ENCODE measurements at places on chromosomes 7 and 10.

DNA sequence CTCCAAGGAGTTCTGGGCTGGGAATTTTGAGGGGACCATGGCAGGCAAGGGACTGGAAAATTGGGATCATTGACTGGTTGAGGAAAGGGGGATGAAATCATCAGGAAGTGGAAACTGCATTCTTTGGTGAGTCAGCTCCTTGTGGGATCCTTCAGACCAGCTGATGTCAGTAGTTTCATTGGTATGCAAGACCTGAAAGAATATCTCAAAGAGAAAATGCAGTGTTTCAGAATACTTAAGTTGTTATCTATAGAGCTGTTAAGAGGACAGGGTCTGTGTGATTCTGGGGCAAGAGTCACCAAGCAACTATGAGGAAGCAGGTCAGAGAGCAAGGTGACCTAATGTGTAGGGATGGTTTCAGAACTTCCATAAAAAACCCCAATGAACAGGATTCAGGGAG is 595.9 kb upstream of the AUTS2 start:
- peak; percentile 43 for DNase-seq

DNA sequence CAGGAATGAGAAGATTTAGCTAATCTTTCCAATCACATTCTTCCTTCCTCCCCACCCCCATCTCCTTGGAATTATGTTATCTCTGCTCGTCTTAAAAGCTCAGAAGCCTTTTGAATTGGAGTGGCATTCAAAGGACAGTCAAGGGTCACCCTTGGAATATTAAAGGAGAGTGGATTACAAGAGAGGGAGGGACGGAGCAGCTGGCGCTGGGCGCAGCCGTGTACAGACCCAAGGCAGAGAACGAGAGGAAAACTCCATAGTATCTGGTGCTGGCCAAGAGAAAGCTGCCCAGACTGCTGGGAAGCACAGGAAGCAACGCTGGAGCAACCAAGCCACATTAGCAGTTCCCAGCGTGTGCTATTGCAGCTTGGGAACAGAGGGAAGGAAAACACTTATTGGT is 95.7 kb downstream of the POU6F2 start:
- no peak for DNase-seq

DNA sequence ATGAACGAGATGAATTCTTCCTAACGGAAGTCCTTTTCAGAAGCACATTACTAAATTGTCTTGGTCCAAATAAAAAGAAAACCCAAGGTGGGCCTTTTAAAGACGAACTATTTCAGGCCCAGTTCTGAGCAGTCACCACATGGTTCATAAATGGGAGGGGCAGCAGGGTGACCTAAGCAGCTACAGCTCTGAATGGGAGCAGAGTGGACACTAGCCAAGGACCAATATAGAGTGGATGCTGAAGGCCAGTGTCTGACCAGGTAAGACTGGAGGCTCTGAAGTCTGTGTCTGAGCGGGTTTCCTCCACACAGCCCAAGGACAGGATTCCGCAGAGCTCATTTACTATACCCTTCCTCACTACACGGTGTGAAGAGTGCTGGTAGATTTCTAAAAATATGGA is 159.1 kb downstream of the TMEM26 start:
- DNase-seq: no peak

DNA sequence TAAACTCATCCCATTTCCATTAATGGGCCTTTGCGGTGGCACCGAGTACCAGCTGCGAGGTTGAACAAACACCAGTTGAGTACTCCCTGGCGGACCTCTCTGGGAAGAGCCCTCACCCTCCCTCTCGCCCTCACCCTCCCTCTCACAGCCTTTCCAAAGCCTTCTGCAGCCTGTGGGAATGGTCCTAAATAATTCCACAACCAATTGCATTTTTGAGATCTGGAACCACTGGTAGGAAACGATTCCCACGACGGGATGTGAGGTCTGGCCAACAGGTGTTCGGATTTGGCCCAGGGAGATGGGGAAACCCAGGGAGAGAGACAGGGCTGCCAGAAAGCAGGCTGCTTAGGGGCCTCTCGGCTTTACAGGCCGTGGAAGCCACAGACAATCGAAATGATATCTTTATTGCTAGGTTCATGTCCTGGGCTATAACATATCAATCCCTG is 5.3 kb downstream of the PTF1A start:
- DNase-seq: no peak

DNA sequence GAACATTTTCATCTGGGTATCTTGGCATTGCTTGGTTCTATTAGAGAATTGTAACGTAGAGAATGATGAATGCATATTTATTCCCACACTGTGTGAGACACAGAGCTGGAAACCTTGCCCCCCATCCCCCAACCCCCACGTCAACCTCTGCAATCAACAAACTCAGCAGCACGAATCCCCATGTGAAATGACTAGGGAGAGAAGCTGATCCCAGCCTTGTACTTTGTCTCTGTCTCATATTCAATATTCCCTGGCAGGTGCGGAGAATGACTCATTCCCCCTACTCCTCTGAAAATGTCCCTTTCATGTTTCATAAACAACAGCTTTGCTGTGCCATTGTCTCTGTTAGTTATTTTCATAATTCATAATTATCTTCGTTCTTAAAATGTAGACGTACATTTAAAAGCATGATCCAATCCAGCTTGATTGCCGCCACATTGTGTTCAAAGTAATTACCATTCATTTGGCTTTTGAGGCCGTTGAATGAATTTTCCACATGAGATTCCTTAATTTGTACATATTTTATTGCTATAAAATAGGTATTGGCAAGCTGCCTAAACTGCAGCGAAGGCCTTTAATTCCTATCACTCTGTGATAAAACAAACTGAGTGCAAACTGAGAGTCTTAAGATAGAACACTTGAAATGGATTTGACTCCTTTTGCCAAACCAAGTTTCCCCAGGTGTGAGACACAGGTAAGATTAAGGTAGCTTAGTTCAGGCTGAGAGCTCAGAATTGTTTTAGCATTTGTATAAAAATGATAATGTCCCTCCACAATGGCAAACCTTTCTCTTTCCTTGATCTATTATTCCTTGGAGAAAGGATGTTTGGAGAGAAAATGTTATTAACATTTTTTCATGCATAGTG is 920.2 kb downstream of the TYW1 start:
- DNase-seq: no peak

DNA sequence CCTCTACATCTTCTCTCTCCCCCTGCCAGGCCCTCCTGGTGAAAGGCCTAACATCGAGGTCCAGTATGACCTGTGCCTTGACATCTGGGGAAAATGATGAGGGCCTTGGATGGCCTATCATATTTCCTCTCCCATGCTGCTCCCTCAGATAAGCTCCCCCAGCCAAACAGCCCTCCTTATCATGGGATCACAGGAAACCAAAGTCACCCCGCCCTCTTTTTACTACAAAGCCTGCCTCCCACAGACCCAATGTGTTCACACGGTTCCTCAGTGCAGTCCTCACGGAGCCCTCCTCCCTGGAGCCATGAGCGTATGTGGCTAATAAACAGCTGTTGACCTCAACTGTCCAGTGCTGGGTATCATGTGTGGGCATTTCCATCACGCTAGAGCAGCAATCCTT is 32.0 kb downstream of the C10orf90 start:
- DNase-seq: no peak

DNA sequence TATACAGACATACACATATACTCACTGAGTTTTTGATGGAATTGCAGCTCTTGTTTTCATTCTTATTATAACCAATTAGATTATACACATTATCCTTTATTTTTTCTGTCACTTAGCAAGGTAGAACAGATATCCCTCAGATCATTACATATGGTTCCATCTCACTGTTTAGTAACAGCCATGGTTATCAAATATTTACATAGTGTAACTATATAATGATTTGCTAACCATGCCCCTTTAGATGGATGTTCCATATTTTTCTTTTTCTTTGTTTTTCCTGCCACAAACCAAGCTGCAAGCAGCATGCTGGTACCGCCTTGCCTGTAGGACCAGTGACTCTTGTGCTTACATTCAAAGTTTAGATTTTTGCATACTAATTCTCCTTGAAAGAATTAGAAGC is 163.4 kb upstream of the NFE2L3 start:
- no peak for DNase-seq

DNA sequence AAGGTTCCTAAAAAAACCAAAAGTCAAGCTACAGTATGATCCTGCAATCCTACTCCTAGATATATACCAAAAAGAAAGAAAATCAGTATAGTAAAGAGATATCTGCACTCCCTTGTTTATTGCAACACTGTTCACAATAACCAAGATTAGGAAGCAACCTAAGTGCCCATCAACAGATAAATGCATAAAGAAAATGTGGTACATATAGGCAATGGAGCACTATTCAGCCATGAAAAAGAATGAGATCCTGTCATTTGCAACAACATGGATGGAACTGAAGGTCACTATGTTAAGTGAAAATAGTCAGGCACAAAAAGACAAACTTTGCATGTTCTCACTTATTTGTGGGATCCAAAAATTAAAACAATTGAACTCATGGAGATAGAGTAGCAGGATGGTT is 1159.5 kb upstream of the AUTS2 start:
- no peak for DNase-seq

- DNase-seq: no peak
Observed at GRCh38 chr10:33556620-33557019, 222.2 kb upstream of the NRP1 start.

DNA sequence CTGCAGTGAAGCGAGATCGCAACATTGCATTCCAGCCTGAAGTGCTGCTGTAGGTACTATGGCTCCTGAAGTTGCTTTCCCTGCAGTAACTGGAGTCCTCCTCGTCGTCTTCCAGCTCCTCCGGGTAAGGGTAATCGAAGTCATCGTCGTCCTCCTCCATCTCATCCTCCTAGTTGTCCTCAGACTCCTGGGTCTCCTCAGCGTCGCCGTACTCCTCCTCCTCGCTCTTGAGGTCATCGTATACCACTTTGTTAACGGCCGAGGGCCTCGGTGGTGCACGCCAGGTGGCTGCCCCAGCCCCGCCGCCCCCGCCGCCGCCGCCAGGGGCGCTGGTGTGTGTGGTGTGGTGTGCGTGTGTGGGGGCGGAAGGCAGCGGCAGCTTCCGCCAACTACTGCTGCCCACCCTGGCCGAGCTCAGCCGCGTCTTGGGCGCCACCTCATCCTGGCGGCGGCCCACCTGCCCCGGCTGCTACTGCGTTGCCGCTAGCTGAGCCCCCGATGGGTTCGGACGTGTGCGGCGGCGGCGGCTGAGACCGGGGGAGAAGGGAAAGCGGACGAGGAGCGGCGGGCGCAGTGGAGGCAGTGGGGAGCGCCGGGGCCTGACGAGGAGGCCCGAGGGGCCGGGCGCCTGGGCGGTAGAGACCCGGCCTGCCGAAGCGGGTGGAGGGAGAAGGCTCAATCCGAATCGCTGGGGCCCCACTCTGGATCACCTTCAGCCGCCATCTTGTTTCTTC is 11.8 kb upstream of the ACBD5 start:
- no peak for DNase-seq

- no peak for DNase-seq
Observed at GRCh38 chr10:18409599-18410397, 241.6 kb downstream of the NSUN6 start.

GRCh38 chr10:43218206-43218950 is 48.5 kb downstream of the RASGEF1A start:
- DNase-seq: no peak

DNA sequence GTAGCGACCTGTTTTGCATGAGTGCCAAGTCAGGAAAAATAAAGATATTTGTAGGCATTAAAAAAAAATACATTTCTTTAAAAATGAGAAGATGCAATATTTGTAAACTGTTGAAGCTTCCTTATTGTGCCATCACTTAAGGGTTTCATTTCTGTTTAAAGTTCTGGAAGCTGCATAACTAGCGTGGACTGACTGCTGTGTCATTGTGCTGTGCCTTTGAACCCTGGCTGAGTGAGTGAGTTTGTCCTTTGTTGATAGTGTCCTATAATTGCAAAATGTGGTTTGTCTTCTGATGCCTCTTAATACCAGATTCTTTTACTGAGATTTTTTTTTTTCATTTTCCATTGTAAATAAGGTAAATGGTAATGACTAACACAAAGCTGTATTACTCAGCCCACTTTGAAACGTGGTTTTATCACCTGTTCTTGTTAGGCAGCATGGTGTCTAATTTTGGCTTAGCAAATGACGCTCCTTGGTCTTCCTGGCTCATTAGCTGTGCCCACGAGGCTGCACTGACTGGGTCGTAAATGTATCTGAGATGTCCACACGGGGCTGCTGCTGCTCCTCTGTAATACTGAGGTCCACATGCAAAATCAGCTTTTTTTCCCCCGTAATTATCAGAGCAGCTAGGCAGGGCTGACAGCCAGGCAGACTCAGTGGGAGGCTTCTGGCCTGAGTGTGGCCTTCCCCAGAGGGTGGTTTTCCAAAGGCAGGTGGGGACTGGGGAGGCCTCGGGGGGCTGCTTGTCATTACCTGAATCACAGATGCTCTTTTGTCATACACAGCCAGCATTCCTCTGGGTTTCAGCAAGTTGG is 14.8 kb downstream of the ZSCAN25 start:
- DNase-seq: no peak

DNA sequence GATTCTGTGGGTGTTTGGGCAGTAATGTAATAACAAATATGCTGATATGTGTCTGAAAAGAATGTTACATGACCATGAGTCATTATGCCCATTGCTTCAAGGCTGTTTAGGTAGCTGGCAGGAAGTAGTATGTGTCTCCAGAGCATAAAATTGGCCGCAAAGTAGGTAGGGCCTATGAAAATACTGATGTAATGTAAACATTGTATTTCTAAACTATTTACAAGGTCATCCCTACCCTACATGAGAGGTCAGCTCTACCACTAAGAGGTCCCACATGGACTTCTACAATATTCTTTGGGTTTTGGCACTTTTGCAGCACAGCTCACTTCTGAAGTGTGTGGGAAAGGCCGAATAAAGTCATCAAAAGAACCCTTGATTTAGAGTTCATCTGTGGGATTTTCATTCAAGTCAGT is 301.9 kb downstream of the AHR start:
- DNase-seq: peak; percentile 93
